ENCODE measurements at places on chromosomes 12 and 14.

GRCh38 chr12:62512901-62513300, 46.3 kb downstream of the MON2 start:
- no peak for DNase-seq

GRCh38 chr12:122048151-122048550, 26.5 kb downstream of the BCL7A start:
- DNase-seq, result no peak

GRCh38 chr14:103504991-103505565, 17.6 kb downstream of the CKB start:
- no peak for DNase-seq

GRCh38 chr14:38405851-38406635, 150.2 kb upstream of the CLEC14A start:
- no peak for DNase-seq

GRCh38 chr12:46364777-46365580, 7.6 kb downstream of the SLC38A2 start:
- no peak for DNase-seq

- DNase-seq, result no peak
Measured at GRCh38 chr14:73859145-73859544, 7.5 kb downstream of the PTGR2 start.

GRCh38 chr12:110768960-110769359, 26.3 kb upstream of the PPP1CC start:
- DNase-seq, result no peak

DNA sequence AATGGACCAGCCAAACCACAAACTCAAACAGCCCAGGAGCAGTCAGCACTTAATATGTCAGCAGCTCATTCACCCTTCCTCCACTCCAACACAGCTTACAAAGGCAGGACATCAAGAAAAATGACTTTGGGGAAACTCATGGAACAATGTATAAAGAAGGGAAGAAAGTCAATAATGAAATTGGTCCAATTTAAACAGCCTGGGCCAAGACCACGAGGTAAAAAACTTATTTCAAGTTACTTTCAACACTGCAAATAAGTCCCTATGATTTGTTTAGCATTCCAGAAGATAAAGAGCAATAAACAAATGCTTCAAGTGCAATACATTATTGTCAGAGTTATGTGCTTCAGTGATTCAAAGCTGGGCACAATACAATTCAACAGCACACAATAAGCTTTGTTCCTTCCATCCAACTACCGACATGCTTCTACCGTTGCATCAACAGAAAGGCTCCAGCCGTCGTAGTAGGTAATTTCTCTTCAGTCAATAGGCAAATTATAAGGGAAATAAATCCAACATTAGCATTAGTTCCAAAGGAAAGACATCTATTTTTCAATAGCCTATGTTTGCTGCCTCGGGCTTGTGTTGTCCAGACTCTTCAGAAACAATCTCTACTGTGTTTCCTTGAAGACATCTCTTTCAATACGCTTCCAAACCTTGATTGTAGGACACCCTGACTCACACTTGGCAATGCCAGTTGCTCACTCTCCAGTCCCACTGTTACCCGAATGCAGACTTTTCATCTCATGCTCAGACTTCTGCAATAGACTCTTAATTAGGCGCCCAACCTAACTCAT, 225.7 kb downstream of the NUAK1 start:
- DNase-seq, result no peak

DNA sequence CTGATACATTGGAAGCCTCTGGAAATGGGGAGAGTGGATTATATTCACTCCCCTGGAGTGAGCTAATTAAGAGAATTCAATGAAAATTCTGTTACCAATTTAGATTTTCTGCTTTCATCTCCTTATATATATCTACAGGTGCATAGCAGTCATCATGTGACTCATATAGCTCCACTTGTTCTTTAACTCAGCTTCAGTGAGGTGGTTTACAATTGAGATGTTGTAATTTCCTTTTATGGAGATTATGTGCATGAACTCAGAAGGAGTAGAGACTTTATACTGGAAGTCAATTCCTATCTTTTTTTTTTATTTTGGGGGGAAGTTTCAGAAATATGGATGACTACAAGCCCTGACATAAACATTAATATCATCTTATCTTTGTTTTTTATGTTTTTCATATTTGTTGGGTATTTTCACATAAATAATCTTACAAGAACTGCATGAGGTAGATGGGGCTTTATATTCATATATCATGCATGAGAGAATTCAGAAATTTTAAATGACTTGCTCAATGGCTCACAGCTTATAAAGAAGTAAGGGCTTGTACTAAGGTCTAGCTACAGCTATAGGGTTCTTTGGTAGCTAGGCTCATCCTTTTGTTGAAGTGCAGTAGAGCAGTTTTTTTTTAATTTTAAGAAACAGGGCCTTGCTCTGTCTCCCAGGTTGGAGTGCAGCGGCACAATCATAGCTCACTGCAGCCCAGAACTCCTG, 92.3 kb upstream of the SCAF11 start:
- DNase-seq, result no peak

GRCh38 chr14:104462651-104463630, 116.6 kb upstream of the C14orf180 start:
- DNase-seq, result no peak

GRCh38 chr12:96294831-96295230, 100.7 kb downstream of the ELK3 start:
- peak; percentile 20 for DNase-seq

- no peak for DNase-seq
Measured at GRCh38 chr12:121729021-121729420, 16.5 kb downstream of the TMEM120B start.

- DNase-seq, result no peak
Measured at GRCh38 chr12:119314290-119314689, 20.2 kb upstream of the CCDC60 start.

DNA sequence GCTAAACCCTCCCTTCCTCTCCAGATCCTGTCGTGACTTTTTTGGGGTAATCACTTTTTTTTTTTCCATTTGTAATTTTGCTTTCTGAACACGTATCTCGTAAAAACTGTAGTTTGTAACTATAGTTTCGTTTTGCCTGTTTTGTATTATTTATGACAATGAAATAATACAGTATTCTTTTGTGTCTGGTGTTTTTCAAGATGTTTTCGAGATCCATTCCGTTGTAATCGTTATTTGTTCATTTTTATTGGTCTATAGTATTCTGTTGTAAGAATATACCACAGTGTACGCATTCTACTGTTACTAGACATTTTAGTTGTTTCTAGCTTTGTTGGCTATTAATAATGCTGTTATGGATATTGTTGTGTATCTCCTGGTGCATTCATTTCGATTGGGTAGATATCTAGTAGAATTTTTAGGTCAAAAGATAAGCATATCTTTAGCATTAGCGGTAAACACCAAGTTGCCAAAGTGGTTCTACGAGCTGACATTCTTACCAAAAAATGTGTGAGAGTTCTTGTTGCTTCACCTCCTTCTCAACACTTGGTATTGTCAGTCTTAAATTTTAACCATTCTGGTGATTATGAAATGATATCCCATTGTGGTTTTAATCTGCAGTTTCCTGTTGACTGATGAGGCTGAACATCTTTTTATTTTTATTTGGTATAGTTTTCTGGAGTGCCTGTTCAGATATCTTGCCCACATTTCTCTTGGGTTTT, 92.3 kb upstream of the EVL start:
- DNase-seq, result no peak

GRCh38 chr12:99427104-99427503, 220.4 kb upstream of the GARIN6 start:
- no peak for DNase-seq

DNA sequence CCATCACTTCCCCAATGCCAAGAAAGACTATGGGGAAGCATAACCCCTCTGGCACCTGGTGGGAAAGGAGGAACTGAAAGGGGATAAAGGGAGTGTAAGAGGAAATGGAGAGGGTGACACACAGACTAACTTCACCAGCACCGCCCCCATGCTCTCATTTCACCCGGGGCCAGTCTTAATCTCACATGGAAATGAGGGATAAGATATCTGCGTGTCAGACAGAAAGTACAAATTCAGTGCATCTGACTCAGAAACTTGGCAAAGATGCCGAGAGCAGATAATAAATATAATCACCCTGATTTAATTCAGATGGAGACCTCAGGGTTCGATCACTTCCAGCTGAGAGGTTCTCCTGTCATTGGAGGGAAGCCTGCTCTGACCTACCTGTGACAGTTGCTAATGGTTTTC, 191.6 kb downstream of the DUSP6 start:
- no peak for DNase-seq

- no peak for DNase-seq
Measured at GRCh38 chr12:42677461-42677860, 87.9 kb upstream of the PRICKLE1 start.

- no peak for DNase-seq
Measured at GRCh38 chr14:104707608-104708595, 16.1 kb upstream of the ADSS1 start.

- no peak for DNase-seq
Measured at GRCh38 chr12:131103669-131104462, 150.2 kb downstream of the ADGRD1 start.

- DNase-seq, result peak; percentile 7
Measured at GRCh38 chr12:40137252-40137651, 31.4 kb upstream of the SLC2A13 start.

- peak; percentile 47 for DNase-seq
Measured at GRCh38 chr12:62123721-62124203, 136.4 kb upstream of the USP15 start.

DNA sequence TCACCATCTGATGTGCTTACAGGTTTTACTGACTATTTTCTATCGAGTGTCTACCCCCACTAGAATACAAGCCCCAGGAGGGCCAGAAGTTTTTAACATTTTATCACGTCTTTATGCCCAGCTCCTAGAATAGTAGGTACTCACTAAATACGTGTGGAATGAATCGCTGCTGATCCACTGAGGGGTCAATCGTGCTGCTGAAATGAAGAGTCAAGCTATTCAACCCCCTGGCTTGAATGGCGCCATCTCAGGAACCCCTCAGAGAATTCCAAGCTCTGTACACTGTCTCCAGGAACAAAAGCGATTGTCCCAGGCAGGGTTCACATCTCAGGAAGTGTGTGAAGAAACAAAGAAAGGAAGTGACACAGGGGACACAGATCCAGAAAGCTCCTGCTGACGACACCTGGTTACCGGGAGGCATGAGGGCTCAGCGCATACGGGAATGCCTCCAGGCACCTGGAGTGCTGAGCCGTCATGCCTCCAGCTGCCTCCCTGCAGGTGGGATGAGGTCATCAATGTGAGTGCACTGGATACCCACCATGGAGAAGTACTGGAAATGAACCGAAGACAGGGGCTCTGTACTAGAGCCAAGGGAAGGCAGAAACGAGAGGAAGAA, 45.6 kb downstream of the PITPNM2 start:
- DNase-seq, result no peak

- DNase-seq, result no peak
Measured at GRCh38 chr12:68157380-68157779, 2.2 kb downstream of the IFNG start.

DNA sequence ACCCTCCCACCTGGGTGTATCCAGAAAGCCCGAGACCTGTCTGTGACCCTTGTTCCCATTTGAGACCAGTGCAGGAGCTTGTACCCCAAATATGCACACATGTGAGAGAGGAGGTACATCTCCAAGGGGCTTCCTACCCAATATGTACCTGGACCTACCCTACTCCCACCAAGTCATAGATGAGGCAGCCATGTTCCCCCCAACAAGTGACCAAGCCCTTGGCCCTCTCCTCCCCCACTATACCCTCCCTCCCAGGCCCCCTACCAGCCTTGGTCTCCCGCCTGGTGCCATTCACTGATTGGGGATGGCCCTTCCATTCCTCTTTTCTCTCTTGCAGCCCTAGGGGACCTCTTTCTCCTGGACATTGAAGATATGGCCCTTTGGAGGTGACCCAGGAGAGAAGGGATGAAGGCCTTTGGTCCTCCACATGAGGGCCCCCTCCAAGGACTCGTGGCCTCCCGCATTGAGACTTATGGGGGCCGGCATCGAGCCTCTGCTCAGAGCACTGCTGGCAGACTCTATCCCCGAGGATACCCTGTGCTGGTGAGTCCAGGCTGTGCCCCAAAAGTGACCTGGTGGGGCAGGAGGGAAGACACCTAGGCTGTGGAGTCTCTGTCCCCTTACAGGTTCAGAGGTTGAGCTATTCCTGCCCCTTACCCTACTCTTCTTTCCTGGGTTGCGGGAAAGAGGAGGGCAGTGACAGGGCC, 1.5 kb downstream of the PLEKHG6 start:
- no peak for DNase-seq
